ENCODE measurements at places on chromosomes 7 and 10. TPM values are rescaled to one million over a fixed set of nuclear protein-coding genes. Genes with fewer than 3 reads are reported as not detected.

The COL13A1 gene
- polyA plus RNA-seq = 4.9 TPM

The CCDC172 gene
- not detected for polyA plus RNA-seq

The PGAM2 gene
- not detected for polyA plus RNA-seq

The HOXA3 gene
- not detected for polyA plus RNA-seq

The ZNF467 gene
- 11.9 TPM for polyA plus RNA-seq

The HYAL4 gene
- 0.64 TPM for polyA plus RNA-seq

The GRM3 gene
- polyA plus RNA-seq = 15.9 TPM

The OR13A1 gene
- 0.32 TPM for polyA plus RNA-seq

The EXOC6 gene
- polyA plus RNA-seq = 26.3 TPM

The ATOH7 gene
- polyA plus RNA-seq = 3.0 TPM

The HOXA7 gene
- not detected for polyA plus RNA-seq

The DBNL gene
- polyA plus RNA-seq = 124 TPM

The STK17A gene
- 6.9 TPM for polyA plus RNA-seq

The LLCFC1 gene
- not detected for polyA plus RNA-seq

The CTNNA3 gene
- 0.06 TPM for polyA plus RNA-seq

The CDHR3 gene
- 2.9 TPM for polyA plus RNA-seq

The GRM8 gene
- polyA plus RNA-seq = 1.5 TPM

The EPO gene
- not detected for polyA plus RNA-seq

The NPTX2 gene
- polyA plus RNA-seq = 0.98 TPM

The SGCE gene
- polyA plus RNA-seq = 119 TPM

The CLDN4 gene
- polyA plus RNA-seq = 0.09 TPM

The ADRA2A gene
- 1.5 TPM for polyA plus RNA-seq

The FFAR4 gene
- polyA plus RNA-seq = not detected

The OLAH gene
- not detected for polyA plus RNA-seq

The TLX1 gene
- not detected for polyA plus RNA-seq

The LDB1 gene
- polyA plus RNA-seq = 107 TPM

The MACROH2A2 gene
- polyA plus RNA-seq = 173 TPM

The SFTPD gene
- 1.4 TPM for polyA plus RNA-seq

The SLC25A13 gene
- polyA plus RNA-seq = 20.2 TPM

The NRCAM gene
- polyA plus RNA-seq = 90.9 TPM

The SUN3 gene
- not detected for polyA plus RNA-seq
